ENCODE measurements at places on chromosomes 11 and 22.

GRCh38 chr11:96051820-96052219 is 127.9 kb upstream of the MTMR2 start:
- no peak for DNase-seq

DNA sequence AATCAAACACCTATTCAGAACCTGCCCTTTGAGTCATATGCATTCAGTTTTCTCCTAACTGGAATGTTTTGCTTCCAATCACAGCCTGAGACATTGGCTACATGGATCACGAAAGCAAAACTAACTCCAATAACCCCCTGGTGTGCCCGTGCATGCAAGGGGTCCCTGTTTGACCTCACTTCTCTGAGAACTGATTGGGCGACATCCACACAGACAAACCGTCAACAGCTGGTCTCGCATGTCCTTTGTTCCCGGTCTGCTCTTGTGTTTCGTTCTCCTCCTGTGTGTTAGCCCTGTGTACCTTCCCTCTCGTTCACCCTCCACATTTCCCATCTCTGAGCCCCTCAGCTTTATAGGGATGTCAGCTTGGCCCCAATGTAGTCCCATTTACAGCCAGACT is 67.2 kb upstream of the TTC12 start:
- no peak for DNase-seq

- no peak for DNase-seq
Observed at GRCh38 chr22:31235081-31235480, 23.0 kb downstream of the LIMK2 start.

GRCh38 chr11:122105044-122105758 is 10.8 kb downstream of the BLID start:
- DNase-seq, result no peak

- DNase-seq, result peak; percentile 21
Observed at GRCh38 chr11:57379732-57380131, 1.2 kb downstream of the PRG3 start.

GRCh38 chr11:76656050-76656531 is 14.5 kb downstream of the LRRC32 start:
- DNase-seq, result no peak

- DNase-seq, result no peak
Observed at GRCh38 chr11:43404406-43404805, 45.7 kb downstream of the TTC17 start.

- DNase-seq, result no peak
Observed at GRCh38 chr22:46769191-46769675, 6.8 kb downstream of the TBC1D22A start.

DNA sequence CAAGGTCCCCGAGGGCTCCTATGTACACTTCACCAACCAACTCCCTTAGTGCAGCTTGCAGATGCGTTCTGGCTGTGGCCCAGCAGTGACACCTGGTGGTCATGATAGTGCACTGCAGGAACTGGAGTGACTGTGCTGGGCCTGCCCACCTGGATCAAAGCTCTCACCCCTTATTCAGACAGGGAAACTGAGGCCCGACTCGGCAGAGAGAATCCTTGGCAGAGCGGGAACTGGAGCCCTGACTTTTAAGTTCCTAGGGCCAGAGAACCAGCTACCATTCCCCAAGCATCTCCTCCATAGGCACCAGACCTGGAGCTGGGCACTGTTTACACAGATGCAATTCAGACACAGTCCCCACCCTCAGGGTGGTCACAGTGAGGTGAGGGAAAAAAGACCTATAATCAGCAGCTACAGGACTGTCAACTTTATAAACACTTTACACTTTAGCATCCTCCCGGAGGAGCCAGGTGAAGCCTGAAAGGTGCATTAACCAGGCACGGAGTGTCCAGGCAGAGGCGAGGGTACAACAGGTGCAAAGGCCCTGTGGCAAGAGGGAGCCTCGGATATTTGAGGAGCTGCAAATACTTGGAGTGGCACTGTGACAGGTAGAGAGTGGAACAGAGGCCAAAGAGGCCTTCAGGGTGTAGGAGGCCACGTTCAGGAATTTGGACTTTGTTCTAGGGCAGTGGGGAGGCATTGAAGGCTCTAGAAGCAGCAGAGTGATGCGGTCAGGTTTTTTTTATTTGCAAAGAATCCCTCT is 22.0 kb downstream of the RHBDD3 start:
- DNase-seq, result peak; percentile 79

- no peak for DNase-seq
Observed at GRCh38 chr11:70371241-70371640, 27.1 kb upstream of the CTTN start.

DNA sequence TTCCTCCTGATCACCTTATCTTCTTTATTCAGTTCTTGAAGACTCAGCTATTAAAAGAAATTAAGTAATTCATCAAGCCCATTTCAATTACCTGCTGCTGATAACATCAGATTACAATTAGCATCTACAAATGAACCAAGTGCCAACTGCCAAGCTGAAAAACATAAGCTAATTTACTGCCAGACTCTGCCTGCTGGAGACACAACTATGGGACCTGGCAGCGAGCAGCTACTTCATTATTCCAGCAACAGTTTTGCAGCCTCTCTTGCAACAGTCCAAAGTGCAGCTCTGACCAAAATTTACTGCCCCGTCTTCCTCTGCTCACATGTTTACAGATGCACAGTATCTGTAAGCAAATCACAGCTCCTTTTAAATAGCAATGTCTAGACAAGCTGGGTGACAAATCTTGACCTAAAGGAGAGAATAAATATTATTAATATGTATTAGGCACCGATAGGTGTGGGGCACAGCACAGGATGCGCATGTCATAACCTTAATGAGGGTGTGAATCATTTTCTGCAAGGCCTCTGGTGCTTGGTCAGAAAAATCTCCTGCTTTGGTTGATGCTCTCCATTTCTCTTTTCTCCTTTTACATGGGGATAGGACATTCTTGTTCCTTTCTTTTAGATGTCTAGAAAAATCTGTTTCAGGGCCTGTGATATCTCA is 232.2 kb upstream of the PITPNB start:
- DNase-seq, result no peak

DNA sequence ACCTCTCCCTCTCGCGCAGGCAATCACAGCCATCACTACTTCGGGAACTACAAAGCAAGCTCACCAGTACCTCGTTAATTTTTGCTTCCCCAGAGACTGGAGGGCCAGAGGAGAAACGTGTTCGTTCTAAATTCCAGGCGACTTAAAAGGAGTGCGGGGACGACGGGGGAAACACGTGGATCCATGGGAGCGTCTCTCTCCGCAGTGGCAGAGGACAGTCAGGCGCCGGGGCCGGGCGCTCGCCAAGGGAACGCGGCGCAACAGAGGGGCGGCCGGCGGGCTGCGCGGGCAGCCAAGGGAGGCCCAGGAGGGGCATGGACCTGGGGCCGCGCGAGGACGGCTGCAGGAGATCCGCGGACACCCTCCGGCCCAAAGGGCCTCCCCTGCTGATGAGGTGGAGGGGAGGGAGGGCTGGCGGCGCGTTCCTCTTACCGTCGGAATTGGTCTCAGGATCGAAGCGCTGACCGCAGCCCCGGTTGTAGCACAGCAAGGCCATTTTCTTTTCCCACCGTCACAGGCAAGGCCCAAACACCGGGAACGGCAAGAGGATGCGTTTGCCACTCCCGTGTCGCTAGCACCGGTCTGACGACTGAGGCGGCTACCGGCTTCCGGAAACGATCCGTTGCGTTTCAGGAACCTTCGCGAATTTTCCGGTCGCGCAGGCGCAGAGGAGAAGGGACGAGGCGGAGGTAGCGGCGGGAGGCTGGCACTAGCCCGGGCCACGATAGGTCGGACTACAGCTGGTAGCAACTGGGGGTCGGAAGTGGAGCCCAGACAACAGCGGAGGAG is at the start of gene CHORDC1:
TSS of gene CHORDC1 (minus strand) at position 591 of the 789 bp plus-strand sequence. CDS start at position 496, 95 bp downstream.
- peak; percentile 95 for DNase-seq

DNA sequence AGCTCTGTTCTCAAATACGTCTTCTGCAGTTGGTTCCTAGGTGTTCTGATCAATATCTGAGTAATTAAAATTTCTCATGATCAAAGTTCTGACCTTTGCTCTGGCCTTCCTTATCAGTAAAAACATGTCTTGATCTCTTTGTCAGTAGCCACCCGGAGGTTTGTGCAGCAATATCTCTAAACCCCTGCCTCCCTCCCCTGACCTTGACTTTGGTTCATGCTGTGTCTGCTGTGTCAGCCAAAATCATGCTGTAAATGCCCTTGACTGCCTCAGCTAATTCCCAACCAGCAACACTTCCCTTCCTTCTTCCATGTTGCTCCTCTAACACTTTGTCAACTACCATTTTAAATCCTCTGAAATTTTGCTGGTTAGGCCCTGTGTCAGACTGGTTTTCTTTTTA is 424.7 kb downstream of the FAM181B start:
- no peak for DNase-seq

- no peak for DNase-seq
Observed at GRCh38 chr22:46607483-46608114, 12.6 kb upstream of the GRAMD4 start.
